Activated CD4-positive, alpha-beta T cell treated with anti-CD3 and anti-CD28 coated beads, Interleukin-2, Interleukin-4, amounts not matched to agents 100 ng/mL and 50 ng/mL, durations not matched to agents 16 hours and 8 hours (primary cell): ENCODE measurements at places on chromosomes 5 and 9.

GRCh38 chr5:167918813-167919483 is 372.5 kb upstream of the WWC1 start:
- DNase-seq: no peak

GRCh38 chr5:132824426-132824825 is 6.0 kb downstream of the SHROOM1 start:
- no peak for DNase-seq

DNA sequence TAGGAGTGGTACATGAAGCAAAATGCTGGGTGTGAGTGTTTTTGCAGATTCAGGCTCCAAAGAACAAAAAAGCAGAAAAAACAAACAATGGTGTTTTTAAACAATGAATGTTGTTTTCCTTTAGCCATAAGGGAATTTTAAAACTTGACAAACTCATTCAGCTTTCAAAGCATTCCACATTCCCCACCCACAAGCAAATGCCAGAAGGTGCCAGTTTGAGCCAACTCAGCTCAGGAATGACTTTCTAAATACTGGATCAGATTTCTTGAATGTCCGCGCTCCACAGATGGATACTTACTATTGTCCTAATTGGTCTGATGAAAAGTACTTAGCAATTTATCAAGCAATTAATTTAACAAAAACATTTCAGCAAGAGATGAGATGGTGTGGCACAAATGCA is 12.9 kb upstream of the MOB3B start:
- DNase-seq: no peak

GRCh38 chr9:20872340-20872977 is 159.0 kb downstream of the HACD4 start:
- DNase-seq: no peak

- DNase-seq: no peak
Observed at GRCh38 chr9:36158122-36158521, 11.1 kb upstream of the CCIN start.

DNA sequence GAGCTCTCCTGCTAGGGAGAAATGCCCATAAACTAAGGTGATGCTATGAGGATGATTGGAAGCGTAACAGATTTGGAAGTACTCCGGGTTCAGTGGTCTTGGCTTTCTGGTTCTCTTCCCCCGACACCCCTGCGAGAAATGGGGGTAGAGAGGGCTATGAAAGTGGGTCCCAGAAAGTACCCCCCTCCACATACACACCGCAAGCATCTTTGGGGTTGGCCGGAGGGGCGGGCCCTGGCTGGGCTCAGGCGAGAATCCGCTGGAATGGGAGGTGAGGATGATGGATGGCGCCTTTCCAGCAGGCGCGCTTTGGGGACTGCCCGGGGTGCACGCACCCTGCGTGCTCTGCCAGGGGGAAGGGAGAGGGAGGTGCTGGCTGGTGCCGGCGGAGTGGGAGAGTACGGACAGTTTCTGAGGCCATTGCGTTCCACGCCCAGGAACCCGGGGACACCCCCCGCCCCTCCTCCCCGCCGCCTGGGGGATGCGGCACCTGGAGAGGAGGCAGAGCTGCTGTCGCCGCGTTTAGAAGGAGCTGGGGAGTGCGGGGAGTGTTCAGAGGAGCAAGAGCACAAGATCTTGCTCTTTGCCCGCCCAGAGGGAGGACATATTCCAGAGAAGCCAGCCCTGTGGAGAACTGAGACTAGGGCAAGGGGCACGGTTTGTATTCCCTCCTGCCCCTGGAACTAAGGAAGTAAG is 1.9 kb downstream of the PCSK5 start:
- no peak for DNase-seq
